Activated CD4-positive, alpha-beta memory T cell treated with anti-CD3 and anti-CD28 coated beads for 36 hours (primary cell): ENCODE measurements at places on chromosomes 7 and 10. TPM values are rescaled to one million over a fixed set of nuclear protein-coding genes. Genes with fewer than 3 reads are reported as not detected.

The COL1A2 gene
- not detected for total RNA-seq

The LRRTM3 gene
- total RNA-seq: not detected

The MMP21 gene
- total RNA-seq: not detected

The AP1S1 gene
- total RNA-seq: 41.1 TPM

The TWIST1 gene
- total RNA-seq: 4.1 TPM

The OR2A5 gene
- not detected for total RNA-seq

The ZNF394 gene
- 26.2 TPM for total RNA-seq

The GPNMB gene
- total RNA-seq: not detected

The PRDX3 gene
- 182 TPM for total RNA-seq

The NSMCE4A gene
- 50.8 TPM for total RNA-seq

The RELN gene
- total RNA-seq: not detected

The HOXA10 gene
- not detected for total RNA-seq

The C1QL3 gene
- total RNA-seq: not detected

The SDK1 gene
- 0.24 TPM for total RNA-seq

The CFAP70 gene
- total RNA-seq: 0.33 TPM

The UNC5B gene
- total RNA-seq: 0.02 TPM

The ZNF727 gene
- not detected for total RNA-seq

The GRM3 gene
- total RNA-seq: not detected

The ADAM8 gene
- 160 TPM for total RNA-seq

The SKIDA1 gene
- total RNA-seq: 0.21 TPM

The ZNF722 gene
- not detected for total RNA-seq
